A549 treated with Hydrocortisone at 1 μM for 4 hours (cell line): ENCODE measurements at places on chromosomes 1 and 21. TPM values are rescaled to one million over a fixed set of nuclear protein-coding genes. Genes with fewer than 3 reads are reported as not detected.

INPP5B gene
- 3.9 to 5.2 TPM (median 4.4 TPM) in 5 replicates for total RNA-seq

HSD3B2 gene
- not detected in 5 replicates for total RNA-seq

IL6R gene
- 24.3 to 30.7 TPM (median 26.2 TPM) in 5 replicates for total RNA-seq

BRINP3 gene
- total RNA-seq: not detected in 5 replicates

SPRR2G gene
- not detected in 5 replicates for total RNA-seq

RGS18 gene
- not detected in 5 replicates for total RNA-seq

ERICH3 gene
- total RNA-seq: not detected in 5 replicates

ACTA1 gene
- 0.07 to 0.21 TPM (median 0.10 TPM) in 4 of 5 replicates, not detected in the other for total RNA-seq

INSRR gene
- total RNA-seq: not detected in 5 replicates

C8B gene
- not detected in 5 replicates for total RNA-seq

FOXO6 gene
- total RNA-seq: 0.46 to 1.1 TPM (median 0.82 TPM) in 5 replicates

MINDY1 gene
- 2.6 to 3.9 TPM (median 3.0 TPM) in 5 replicates for total RNA-seq

CD247 gene
- 0.38 to 0.83 TPM (median 0.61 TPM) in 5 replicates for total RNA-seq

ARPC5 gene
- 146 to 219 TPM (median 172 TPM) in 5 replicates for total RNA-seq

IL12RB2 gene
- total RNA-seq: 0.08 to 0.20 TPM (median 0.12 TPM) in 5 replicates

LHX8 gene
- 0.69 to 1.3 TPM (median 1.3 TPM) in 5 replicates for total RNA-seq

IL24 gene
- total RNA-seq: 0.25 to 0.61 TPM (median 0.54 TPM) in 5 replicates
